ENCODE measurements at places on chromosomes 1 and 21. TPM values are rescaled to one million over a fixed set of nuclear protein-coding genes. Genes with fewer than 3 reads are reported as not detected.

The CFAP107 gene
- total RNA-seq: not detected

The CHIA gene
- not detected for total RNA-seq

The SERINC2 gene
- total RNA-seq: 28.7 TPM

The CD52 gene
- not detected for total RNA-seq

The SLC25A34 gene
- 0.48 TPM for total RNA-seq

The LRRN2 gene
- total RNA-seq: 16.9 TPM

The RAB42 gene
- 2.2 TPM for total RNA-seq

The CLDN17 gene
- not detected for total RNA-seq

Data from A549 treated with ZK216348 at 1 μM for 4 hours (cell line).